ENCODE measurements at places on chromosomes 12 and 14. TPM values are rescaled to one million over a fixed set of nuclear protein-coding genes. Genes with fewer than 3 reads are reported as not detected.

DNA sequence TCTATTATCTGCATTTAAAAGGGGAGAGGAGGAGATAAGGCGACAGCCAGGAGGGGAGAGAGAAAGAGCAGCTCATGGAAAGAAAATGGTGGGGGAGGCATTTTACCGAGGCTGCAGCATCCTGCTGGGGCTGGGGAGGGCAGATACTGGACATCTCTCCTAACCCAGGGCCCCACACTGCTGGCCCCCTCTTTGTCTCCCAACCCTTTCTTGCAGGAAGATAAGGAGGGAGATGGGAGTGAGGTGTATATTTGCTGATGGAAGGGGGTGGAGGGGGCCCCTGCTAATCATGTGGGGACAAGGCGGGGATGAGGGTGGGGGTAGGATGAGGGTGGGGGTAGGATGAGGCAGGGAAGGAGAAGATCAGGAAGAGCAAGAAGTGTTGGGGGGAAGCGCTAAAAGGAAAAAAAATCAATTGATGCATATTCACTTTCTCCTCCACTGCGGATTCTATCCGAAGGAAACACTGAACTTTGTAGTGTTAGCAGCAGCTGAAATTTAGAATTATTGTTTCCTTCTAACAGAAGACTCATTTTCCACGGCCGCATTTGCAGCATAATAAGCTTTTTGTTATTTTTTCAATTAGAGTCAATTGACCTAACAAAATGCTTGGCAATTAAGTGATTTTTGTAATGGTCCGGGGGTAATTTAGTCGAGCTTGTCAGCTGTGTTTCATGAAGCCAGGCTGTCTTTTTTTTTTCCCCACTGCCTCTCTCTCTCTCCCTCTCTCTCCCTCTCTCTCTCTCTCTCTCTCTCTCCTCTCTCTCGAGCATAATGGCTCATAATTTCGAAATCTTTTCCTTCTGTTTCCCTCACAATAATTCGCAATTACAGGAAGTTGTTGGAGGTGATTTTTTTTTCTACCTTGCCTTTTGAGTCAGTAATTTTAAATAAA is 1134.6 kb downstream of the BCL11B start:
- no peaks in the 10 kb centered on the region for H3K27me3 ChIP-seq
- H3K27ac ChIP-seq = no peak overlapping the region

GRCh38 chr12:66232263-66232662 is 43.2 kb downstream of the IRAK3 start:
- H3K27ac ChIP-seq = no peak overlapping the region
- no peaks in the 10 kb centered on the region for H3K36me3 ChIP-seq
- DNase-seq = no peak
- peaks cover 3% of the 10 kb centered on the region for H3K27me3 ChIP-seq

DNA sequence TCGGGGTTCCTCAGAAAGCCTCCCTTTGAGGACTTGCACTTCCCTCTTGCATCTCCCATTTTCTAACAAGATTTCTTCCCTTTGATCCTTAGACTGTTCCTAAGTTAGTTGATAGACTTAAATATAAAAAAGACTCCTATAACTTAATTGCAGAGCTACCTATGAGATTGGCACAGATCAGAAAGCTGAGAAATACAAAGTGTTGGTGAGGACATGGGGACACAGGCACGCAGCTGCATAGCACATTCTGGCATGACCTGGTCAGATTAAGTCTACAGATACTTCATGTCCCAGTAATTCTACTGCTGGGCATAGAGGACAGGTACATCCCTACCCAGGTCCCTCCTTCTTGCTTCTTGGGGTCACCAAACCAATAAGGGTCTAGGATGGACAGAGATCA is 141.7 kb upstream of the LHX5 start:
- no peak for DNase-seq
- H3K27me3 ChIP-seq = peaks cover 30% of the 10 kb centered on the region
- H3K4me1 ChIP-seq = no peaks in the 10 kb centered on the region
- no peak overlapping the region for H3K4me3 ChIP-seq

- H3K4me3 ChIP-seq = no peak overlapping the region
- no peak for DNase-seq
- no peaks in the 10 kb centered on the region for H3K27me3 ChIP-seq
- H3K27ac ChIP-seq = no peak overlapping the region
- H3K36me3 ChIP-seq = no peaks in the 10 kb centered on the region
Measured at GRCh38 chr14:38138473-38139138, 69.1 kb upstream of the SSTR1 start.

- no peak overlapping the region for H3K27ac ChIP-seq
- H3K4me1 ChIP-seq = no peaks in the 10 kb centered on the region
- no peak for DNase-seq
- no peaks in the 10 kb centered on the region for H3K36me3 ChIP-seq
- H3K4me3 ChIP-seq = no peak overlapping the region
- no peaks in the 10 kb centered on the region for H3K27me3 ChIP-seq
Measured at GRCh38 chr14:92585981-92586937, 72.7 kb downstream of the RIN3 start.

- H3K4me1 ChIP-seq = no peaks in the 10 kb centered on the region
- H3K36me3 ChIP-seq = no peaks in the 10 kb centered on the region
- H3K27me3 ChIP-seq = no peaks in the 10 kb centered on the region
Measured at GRCh38 chr14:53534841-53535240, 381.7 kb upstream of the DDHD1 start.

- no peaks in the 10 kb centered on the region for H3K36me3 ChIP-seq
- H3K27me3 ChIP-seq = no peaks in the 10 kb centered on the region
- no peak for DNase-seq
- no peak overlapping the region for H3K27ac ChIP-seq
- H3K4me1 ChIP-seq = no peaks in the 10 kb centered on the region
Measured at GRCh38 chr14:71647086-71647784, 285.0 kb upstream of the RGS6 start.

AGAP2 gene
- total RNA-seq = 0.49 TPM

VWF gene
- 0.31 TPM for total RNA-seq

TTC7B gene
- total RNA-seq = 40.9 TPM

SYCP3 gene
- not detected for total RNA-seq
